Naive thymus-derived CD4-positive, alpha-beta T cell (primary cell): ENCODE measurements at places on chromosomes 3 and 15. TPM values are rescaled to one million over a fixed set of nuclear protein-coding genes. Genes with fewer than 3 reads are reported as not detected.

DNA sequence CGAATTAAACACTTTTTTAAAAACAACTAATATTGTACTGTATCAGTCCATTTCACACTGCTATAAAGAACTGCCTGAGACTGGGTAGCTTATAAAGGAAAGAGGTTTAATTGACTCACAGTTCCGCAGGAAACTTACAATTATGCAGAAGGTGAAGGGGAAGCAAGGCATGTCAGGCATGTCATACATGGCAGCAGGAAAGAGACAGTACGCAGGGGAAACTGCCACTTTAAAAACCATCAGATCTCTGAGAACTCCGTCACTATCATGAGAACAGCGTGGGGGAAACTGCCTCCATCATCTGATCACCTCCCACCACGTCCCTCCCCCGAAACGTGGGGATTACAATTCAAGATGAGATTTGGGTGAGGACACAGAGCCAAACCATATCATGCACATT, 162.8 kb upstream of the TPM1 start:
- no peak overlapping the region for H3K27ac ChIP-seq
- H3K36me3 ChIP-seq = no peaks in the 10 kb centered on the region
- no peak for DNase-seq
- H3K4me1 ChIP-seq = no peaks in the 10 kb centered on the region
- H3K4me3 ChIP-seq = no peak overlapping the region

- no peaks in the 10 kb centered on the region for H3K4me1 ChIP-seq
- DNase-seq = no peak
- H3K36me3 ChIP-seq = no peaks in the 10 kb centered on the region
- no peak overlapping the region for H3K27ac ChIP-seq
- no peaks in the 10 kb centered on the region for H3K27me3 ChIP-seq
These were observed 142.7 kb upstream of the DPPA4 start for GRCh38 chr3:109480014-109480413.

GRCh38 chr3:179853176-179853575, 183.6 kb downstream of the PEX5L start:
- no peaks in the 10 kb centered on the region for H3K36me3 ChIP-seq
- DNase-seq = no peak
- no peak overlapping the region for H3K27ac ChIP-seq
- no peaks in the 10 kb centered on the region for H3K4me1 ChIP-seq
- no peaks in the 10 kb centered on the region for H3K27me3 ChIP-seq

- no peaks in the 10 kb centered on the region for H3K27me3 ChIP-seq
- H3K27ac ChIP-seq = no peak overlapping the region
- no peaks in the 10 kb centered on the region for H3K4me1 ChIP-seq
- DNase-seq = no peak
- no peaks in the 10 kb centered on the region for H3K36me3 ChIP-seq
These were observed 80.3 kb upstream of the PRTG start for GRCh38 chr15:55823191-55823670.

- H3K4me3 ChIP-seq = no peak overlapping the region
- peaks cover 15% of the 10 kb centered on the region for H3K4me1 ChIP-seq
- DNase-seq = no peak
- no peak overlapping the region for H3K27ac ChIP-seq
- H3K36me3 ChIP-seq = no peaks in the 10 kb centered on the region
These were observed 317.1 kb upstream of the CBLB start for GRCh38 chr3:106185949-106186348.

- H3K4me1 ChIP-seq = no peaks in the 10 kb centered on the region
- H3K36me3 ChIP-seq = no peaks in the 10 kb centered on the region
- no peaks in the 10 kb centered on the region for H3K27me3 ChIP-seq
- no peak for DNase-seq
These were observed 23.6 kb upstream of the FMN1 start for GRCh38 chr15:33218071-33218491.

DNA sequence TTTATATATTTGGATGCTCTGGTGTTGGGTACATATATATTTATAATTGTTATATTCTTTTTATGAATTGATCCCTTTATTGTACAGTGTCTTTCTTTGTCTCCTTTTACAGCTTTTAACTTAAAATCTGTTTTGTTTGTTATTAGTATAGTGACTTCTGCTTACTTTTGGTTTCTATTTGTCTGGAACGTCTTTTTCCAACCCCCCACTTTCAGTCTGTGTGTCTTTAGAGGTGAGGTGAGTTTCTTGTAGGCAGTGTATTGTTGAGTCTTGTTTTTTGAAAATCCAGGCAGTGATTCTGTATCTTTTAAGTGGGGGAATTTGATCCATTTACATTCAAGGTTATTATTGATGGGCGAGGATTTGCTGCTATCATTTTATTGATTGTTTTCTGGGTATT, 62.0 kb downstream of the AP4E1 start:
- peaks cover 6% of the 10 kb centered on the region for H3K36me3 ChIP-seq
- H3K27me3 ChIP-seq = no peaks in the 10 kb centered on the region
- no peak overlapping the region for H3K27ac ChIP-seq
- H3K4me1 ChIP-seq = no peaks in the 10 kb centered on the region

- no peak for DNase-seq
- H3K27me3 ChIP-seq = no peaks in the 10 kb centered on the region
- no peaks in the 10 kb centered on the region for H3K36me3 ChIP-seq
- no peaks in the 10 kb centered on the region for H3K4me1 ChIP-seq
- H3K27ac ChIP-seq = no peak overlapping the region
These were observed 188.8 kb upstream of the ARL6 start for GRCh38 chr3:97575742-97576141.

GRCh38 chr3:83802801-83803200, 1156.0 kb upstream of the CADM2 start:
- no peak for DNase-seq
- H3K36me3 ChIP-seq = no peaks in the 10 kb centered on the region
- no peak overlapping the region for H3K4me3 ChIP-seq
- no peaks in the 10 kb centered on the region for H3K27me3 ChIP-seq
- H3K27ac ChIP-seq = no peak overlapping the region

- H3K27me3 ChIP-seq = no peaks in the 10 kb centered on the region
- no peaks in the 10 kb centered on the region for H3K36me3 ChIP-seq
- no peak overlapping the region for H3K4me3 ChIP-seq
- DNase-seq = no peak
- no peak overlapping the region for H3K27ac ChIP-seq
These were observed 27.7 kb downstream of the TRAK1 start for GRCh38 chr3:42118762-42119361.

- H3K36me3 ChIP-seq = no peaks in the 10 kb centered on the region
- no peak for DNase-seq
- no peaks in the 10 kb centered on the region for H3K27me3 ChIP-seq
- H3K4me3 ChIP-seq = no peak overlapping the region
- H3K27ac ChIP-seq = no peak overlapping the region
- H3K4me1 ChIP-seq = no peaks in the 10 kb centered on the region
These were observed 114.9 kb downstream of the SV2B start for GRCh38 chr15:91214675-91215590.

DNA sequence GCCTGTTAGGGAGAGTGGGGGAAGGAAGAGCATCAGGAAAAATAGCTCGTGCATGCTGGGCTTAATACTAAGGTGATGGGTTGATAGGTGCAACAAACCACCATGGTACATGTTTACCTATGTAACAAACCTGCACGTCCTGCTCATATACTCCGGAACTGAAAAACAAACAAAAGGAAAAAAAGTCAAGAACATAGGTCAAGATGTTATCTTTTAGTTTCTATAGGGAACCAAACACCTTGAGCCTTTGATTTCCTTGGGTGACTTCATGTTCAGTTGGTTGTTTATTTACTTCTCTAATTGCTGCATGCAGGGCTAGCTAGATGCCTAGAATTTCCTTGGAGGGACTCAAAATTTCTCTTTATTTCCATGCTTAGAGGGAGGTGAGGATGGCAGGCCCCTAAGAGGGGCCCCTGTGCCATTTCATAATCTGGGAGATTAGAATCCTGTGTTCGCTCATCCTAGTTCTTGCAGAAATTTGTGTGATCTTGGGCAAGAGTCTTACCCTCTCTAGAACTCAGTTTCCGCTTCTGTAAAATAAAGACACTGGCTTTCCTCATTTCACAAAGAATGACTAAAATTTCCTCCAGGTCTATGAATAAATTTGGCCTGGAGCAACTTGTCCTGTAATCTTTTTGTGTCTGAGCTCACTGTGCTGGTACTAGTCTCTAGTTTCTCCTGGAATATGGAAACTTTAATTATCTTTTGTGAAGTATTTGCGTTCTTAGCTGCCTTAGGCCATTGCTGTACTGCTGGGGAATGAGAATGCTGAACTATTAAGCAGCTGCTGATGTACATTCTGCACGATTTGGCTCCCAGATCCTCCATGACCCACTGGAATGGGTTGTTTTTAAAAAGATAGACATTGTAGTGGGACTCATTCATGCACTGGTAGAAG, 457.5 kb downstream of the EDEM1 start:
- no peak overlapping the region for H3K4me3 ChIP-seq
- no peak overlapping the region for H3K27ac ChIP-seq
- DNase-seq = no peak
- H3K27me3 ChIP-seq = no peaks in the 10 kb centered on the region
- H3K4me1 ChIP-seq = no peaks in the 10 kb centered on the region

DNA sequence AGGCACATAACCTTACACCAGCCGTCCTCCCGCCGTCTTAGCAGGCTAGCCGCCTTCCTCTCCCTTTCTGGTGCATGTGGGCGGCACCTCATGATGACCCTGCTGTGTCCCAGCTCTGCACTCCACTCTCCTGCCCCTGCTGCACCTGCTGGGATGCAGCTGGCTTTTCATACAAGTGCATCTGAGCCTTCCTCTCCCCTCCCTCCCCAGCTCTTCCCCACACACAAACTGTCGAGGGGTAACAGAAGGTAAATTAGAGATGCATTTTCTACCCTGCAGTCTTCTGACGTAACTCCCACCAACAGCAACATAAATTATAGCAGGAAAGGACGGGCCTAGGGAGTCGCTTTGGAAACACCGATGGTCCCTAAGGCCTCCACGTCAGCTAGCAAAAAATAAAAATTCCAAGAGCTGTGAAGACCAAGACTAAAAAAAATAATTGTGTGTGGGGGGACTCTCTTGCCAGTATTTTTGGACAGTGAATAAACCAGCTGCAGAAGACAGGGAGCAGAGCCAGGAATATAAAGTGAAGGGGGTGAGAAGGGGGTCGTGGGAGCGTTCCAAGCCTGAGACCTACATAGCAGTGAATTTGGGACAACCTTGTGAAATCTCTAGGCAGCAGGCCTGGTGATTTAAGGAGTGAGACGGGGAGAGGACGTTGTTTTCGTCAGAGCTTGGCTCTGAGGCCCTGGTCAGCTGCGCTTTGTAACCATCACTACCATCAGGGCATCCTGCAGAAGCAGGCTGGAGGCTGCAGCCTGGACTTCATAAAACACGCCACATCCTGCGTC, 216.2 kb downstream of the ADAMTS17 start:
- H3K36me3 ChIP-seq = peaks cover 3% of the 10 kb centered on the region
- H3K4me3 ChIP-seq = no peak overlapping the region

DNA sequence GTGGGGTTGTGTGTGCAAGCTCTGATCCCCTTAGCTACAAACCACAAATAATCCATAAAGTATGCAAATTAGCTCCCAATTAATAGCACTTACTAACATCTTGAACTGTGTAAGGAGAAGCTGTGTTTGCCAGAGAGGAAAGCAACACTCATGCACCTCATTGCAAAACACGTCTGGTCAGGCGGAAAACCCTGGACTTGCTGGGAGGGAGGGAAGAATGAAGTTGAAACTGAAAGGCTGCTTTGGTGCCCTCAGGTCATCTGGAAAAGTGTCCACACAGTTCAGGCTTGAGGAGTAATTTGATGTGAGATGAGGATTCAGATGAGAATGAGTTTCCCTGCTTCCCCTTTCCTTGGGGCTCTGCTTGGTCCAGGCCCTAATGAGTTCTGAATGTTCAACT, 185.5 kb upstream of the ANKRD28 start:
- H3K4me3 ChIP-seq = no peak overlapping the region
- H3K36me3 ChIP-seq = no peaks in the 10 kb centered on the region
- H3K4me1 ChIP-seq = no peaks in the 10 kb centered on the region
- DNase-seq = no peak
- no peak overlapping the region for H3K27ac ChIP-seq
- no peaks in the 10 kb centered on the region for H3K27me3 ChIP-seq

DNA sequence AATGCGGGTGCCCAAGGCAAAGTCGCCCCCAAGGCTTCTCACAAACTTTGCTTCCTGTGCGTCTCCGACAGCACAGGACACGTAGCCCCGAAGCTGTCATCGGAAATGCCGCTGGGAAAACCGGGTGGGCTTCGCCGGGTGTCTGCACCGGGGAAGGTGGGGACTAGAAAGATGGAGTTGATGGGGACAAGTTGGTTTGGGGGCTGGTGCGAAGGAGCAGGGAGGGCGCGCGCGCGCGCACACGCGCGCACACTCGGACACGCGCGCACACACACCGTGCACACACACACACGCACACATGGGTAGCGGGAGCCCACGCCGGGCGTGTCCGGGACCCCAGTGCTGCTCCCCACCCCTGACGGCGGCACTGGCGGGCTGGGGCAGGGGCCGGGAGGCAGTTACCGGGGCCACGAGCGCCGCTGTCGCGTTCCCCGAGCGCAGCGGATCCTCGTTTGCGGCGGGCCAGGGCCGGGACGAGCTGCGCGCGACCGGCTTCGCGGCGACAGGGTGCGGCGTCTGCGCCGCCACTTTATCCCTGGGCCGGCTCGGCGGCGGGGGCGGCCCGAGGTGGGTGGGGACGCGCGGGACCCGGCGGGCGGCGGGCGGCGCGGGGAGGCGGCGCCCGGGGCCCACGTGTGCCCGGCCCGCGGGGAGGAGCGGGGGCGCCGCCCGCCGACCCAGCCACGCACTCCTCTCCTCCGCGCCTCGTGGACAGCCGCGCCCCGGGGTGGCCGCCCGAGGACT, 539 bp upstream of the MGLL start:
- H3K36me3 ChIP-seq = no peaks in the 10 kb centered on the region
- no peak for DNase-seq
- no peak overlapping the region for H3K27ac ChIP-seq
- no peaks in the 10 kb centered on the region for H3K4me1 ChIP-seq
- no peaks in the 10 kb centered on the region for H3K27me3 ChIP-seq

- H3K27ac ChIP-seq = no peak overlapping the region
- DNase-seq = no peak
- H3K36me3 ChIP-seq = no peaks in the 10 kb centered on the region
- H3K4me1 ChIP-seq = peaks cover 66% of the 10 kb centered on the region
- no peaks in the 10 kb centered on the region for H3K27me3 ChIP-seq
These were observed 8.9 kb downstream of the CHSY1 start for GRCh38 chr15:101242999-101243336.

- no peak overlapping the region for H3K4me3 ChIP-seq
- H3K27ac ChIP-seq = no peak overlapping the region
- H3K27me3 ChIP-seq = no peaks in the 10 kb centered on the region
- H3K36me3 ChIP-seq = peaks cover 46% of the 10 kb centered on the region
These were observed 10.1 kb downstream of the MCM2 start for GRCh38 chr3:127608362-127608718.

Gene VIPR1
- total RNA-seq = 133 TPM

Gene HCN4
- 0.02 TPM in 1 of 2 replicates, not detected in the other for total RNA-seq

Gene AADACL2
- not detected for total RNA-seq

Gene STIMATE
- total RNA-seq = 44.9 TPM

Gene LRTM1
- total RNA-seq = not detected

Gene SLC22A13
- total RNA-seq = 0.62 TPM

Gene CRYBG3
- total RNA-seq = 5.1 TPM

Gene GOLGA8G
- not detected for total RNA-seq

Gene STX19
- total RNA-seq = not detected

Gene KNL1
- 1.7 TPM for total RNA-seq
